GM12878 (cell line): ENCODE measurements at places on chromosomes 3 and 15. TPM values are rescaled to one million over a fixed set of nuclear protein-coding genes. Genes with fewer than 3 reads are reported as not detected.

The SEMA5B gene
- not detected in 2 replicates for total RNA-seq

The FEZF2 gene
- not detected in 2 replicates for total RNA-seq

The ITIH1 gene
- total RNA-seq: 0.16 and 0.33 TPM in 2 replicates

The MASP1 gene
- 0.05 TPM in 1 of 2 replicates, not detected in the other for total RNA-seq

The CACNA2D2 gene
- total RNA-seq: 0.03 and 0.11 TPM in 2 replicates

The LXN gene
- 9.3 and 10.7 TPM in 2 replicates for total RNA-seq
